Activated CD8-positive, alpha-beta memory T cell treated with anti-CD3 and anti-CD28 coated beads, Interleukin-2, amount 50 U/mL, for 4 hours (primary cell): ENCODE measurements at places on chromosomes 7 and 10.

GRCh38 chr10:26879744-26880143 lies 19.0 kb upstream of the ABI1 start:
- no peak for DNase-seq

DNA sequence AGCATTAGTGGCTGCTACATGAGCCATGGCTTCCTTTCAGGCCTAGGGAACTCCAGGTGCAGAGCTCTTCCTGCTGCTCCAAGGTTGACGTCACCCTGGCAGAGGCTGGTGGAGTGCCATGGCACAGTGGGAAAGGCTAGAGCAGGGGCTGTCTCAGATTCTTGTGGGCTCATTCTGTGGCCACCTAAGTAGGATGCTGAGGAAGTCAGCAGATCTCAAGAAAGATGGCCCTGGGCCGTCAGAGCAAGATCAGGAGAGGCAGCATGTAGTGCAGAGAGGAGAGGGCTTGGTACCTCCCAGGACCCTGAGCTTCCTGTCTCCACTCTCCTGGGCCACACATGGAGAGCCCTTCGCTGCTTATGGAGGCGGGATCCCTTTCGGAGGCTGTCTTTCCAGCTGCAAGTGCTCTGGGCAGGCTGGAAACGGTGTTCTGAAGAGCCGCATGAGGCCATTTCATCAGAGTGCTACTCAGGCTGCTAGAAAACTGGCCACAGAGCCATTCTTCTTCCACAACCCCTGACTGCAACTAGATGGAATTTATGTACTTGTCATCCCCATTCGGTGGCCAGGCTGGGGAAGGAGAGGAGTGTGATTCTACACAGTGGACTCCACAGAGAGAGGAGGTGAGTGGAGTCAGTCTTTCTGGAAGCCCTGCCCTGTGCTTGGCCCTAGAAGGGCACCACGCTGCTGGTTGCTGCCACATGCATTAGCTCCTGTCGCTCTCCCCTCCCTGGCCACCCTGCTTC lies 304.2 kb downstream of the RPS24 start:
- no peak for DNase-seq

- DNase-seq = no peak
These were observed 17.4 kb downstream of the CCDC6 start for GRCh38 chr10:59888781-59889435.

- DNase-seq = no peak
These were observed 39.9 kb downstream of the DKK1 start for GRCh38 chr10:52353960-52354394.

- no peak for DNase-seq
These were observed 628 bp downstream of the MRPS33 start for GRCh38 chr7:141014125-141014523.

- DNase-seq = no peak
These were observed 88.4 kb downstream of the FAS start for GRCh38 chr10:89078724-89079672.

DNA sequence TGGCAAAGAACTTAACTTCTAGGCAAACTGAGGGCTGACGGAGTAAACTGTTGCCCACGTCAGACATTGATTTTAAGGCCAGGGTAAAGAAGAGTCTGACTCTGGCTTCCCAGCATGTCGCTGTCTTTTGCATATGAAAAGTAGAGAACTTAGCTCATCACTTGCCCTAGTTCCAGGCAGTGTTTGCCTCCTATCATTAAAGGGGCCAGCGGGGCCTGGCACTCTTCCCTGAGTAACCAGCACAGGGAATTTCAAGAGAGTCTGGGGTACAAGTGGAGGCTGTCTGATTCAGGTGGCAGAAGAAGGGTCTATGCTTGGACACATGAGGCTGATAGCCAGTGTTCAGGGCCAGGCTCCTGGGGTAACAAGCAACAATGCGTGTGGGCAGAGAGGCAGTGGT lies 4.8 kb downstream of the DENND2A start:
- DNase-seq = no peak

DNA sequence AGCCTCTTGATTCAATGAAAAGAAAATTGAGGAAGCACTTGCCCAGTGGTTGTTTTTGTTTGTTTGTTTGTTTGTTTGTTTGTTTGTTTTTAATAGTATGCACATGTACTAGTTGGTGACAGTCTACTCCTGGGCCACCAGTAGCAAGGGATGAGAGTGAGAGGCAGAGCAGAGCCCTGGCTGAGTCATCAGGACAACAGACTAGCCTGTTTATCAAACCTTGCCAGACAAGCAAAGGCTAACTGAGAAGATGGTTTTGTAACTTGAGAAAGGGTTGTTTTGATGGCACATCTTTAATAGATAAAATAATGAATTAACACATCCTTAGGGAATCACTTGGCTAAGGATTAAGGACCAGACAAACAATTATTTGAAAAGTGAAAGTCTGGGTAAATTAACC lies 78.1 kb downstream of the INHBA start:
- DNase-seq = no peak

GRCh38 chr7:101457001-101457750 lies 94.5 kb downstream of the COL26A1 start:
- DNase-seq = no peak

DNA sequence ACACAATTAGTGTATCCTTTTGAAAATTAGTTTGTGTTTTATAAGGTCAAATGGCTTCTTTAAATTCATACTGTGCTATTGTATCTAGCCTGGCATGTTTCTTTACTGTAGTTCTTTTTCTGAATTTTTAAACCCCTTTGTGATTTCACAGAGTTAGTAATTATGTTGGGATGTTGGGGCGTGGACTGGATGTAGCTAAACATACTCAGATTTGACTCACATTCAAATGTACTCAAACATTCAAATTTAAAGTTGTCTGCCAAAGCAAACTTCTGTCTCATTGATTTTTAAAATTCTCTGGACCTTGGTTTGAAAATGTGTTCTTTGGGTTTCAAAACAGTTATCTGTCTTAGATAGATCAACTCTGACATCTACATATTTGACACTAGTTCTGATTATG lies 7.2 kb upstream of the NRP1 start:
- DNase-seq = no peak

DNA sequence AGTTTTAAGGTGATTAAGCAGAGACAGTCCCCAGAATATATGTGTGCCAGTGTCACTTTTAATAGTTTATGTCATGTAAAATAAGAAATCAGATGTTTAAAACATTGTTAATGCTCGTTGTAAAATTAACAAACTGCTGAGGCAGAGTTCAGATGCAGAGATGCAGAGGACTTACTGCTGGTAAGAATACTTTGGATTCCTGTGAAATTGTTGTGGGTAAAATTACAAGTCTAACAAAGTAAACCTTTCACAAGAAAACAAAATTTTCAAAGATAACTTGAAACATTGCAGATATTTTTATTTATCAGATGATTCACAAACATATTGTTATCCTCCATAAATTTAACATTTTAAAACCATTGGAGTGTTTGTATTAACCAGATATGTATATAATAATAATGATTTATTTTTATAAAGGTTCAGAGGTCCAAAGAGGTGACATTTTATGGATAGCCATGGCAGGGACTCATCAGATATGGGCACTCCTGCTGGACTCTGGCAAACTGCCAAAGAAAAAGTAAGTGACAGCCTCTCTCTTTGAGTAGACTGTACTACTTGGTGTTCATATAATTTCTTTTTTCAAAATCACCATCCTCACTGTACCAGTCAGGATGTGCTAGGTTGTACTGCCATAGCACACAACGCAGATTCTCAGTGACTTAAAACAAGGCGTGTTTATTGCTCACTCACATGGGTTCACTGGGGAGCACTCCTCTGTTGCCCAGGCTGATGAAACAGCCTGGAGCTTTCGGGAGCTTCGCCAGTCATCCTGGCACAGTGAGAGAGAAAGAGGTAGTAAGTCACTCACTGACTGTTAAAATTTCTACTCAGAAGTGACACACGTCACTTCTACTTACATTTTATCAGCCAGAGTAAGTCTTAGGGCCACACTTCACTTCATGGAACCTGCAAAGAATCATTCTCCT lies 43.5 kb downstream of the NHLRC2 start:
- DNase-seq = no peak
